ENCODE measurements at places on chromosomes 7 and 10.

- DNase-seq: no peak
Measured at GRCh38 chr10:102759497-102760210, 15.9 kb downstream of the WBP1L start.

- DNase-seq: no peak
Measured at GRCh38 chr7:113367041-113367586, 248.8 kb upstream of the SMIM30 start.

DNA sequence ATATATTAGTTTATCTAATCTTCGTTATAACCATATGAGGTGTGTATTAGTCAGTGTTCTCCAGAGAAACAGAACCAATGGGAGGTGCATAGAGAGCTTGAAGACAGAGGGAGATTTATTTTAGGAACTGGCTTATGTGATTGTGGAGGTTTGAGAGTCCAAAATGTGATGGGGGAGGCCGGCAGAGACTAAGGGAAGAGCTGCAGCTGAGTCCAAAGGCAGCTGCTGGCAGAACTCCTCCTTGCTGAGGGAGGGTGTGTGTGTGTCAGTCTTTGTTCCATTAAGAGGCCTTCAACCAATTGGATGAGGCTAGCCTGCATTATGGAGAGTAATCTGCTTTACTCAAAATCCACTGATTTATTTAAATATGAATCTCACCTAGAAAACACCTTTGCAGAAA is 165.1 kb downstream of the SH3PXD2A start:
- no peak for DNase-seq

DNA sequence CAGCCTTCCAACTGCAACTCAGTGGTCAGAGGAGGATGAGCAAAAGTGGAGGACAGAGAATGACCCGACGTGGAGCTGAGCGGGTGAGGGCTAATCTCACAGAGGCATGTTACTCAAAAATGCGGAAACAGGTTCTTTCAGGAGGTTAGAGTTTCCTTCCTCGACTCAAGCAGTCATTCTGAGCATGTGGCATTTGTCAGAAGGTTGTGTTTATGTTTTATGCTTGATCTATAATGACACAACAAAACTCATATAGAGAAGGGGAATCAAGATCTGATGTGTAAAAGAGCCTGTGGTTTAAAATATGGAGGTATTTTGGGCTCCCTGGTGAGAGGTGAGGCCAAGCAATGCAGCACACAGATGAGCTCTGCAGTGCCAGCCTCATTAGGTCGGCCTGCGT is 311.4 kb downstream of the ADARB2 start:
- no peak for DNase-seq

DNA sequence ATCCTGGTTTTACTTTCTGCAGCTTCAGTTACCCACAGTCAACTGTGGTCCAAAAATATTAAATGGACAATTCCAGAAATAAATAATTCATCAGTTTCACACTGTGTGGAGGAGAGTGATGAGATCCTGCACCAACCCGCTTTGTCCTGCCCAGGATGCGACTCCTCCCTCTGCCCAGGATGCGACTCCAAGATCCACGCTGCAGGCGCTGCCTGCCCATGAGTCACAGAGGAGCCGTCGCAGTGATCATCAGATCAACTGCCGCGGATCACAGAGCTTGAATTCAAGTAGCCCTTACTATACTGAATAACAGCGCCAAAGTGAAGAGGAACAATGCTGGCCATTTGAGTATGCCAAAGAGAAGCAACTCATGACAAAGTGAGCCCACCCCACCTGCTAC is 61.5 kb downstream of the GRB10 start:
- DNase-seq: no peak

GRCh38 chr7:128701062-128701785 is 29.1 kb downstream of the GARIN1A start:
- DNase-seq: no peak

GRCh38 chr10:98474628-98475027 is 27.9 kb upstream of the HPS1 start:
- no peak for DNase-seq

DNA sequence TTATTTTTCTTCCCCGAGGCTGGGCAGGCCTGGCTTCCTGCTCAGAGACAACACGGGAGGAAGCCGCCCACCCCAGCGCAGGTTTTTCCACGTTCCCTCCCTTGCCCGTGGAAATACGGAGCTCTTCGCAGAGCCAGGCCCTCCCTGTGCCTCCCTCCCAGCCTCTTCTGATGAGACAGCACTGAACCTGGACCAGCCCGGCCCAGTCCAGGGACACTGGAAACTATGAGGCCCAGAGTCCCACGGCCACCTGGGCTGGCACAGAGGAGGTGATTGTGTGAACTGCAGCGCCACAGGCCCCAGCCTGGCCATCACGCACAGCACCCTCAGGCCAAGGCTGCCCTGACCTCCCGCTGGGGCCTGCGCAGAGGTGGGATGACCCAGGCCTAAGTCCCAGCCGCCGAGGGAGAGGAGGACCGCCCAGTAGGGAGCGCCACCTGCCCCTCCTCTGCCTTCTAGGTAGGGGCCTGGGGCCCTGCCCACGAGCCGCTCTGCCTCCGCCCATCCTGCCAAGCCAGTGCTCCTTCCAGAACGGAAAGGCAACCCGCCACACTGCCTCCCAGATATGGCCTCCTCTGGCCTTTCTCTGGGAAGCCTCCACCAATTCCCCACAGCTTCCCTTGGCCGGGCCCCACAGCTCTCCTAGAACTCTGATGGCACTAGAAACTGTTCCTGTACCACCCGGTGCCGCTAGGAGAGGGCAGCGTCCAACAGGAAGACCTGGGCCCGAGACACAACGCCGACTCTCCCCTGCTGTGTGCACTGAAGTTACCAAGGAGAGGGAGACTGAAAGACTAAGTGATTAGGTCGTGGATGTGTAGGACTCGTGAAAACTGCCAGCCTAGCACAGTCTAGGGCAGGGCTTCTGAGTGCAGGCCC is 57.2 kb downstream of the PROSER2 start:
- DNase-seq: no peak

- no peak for DNase-seq
Measured at GRCh38 chr7:8212638-8213037, 49.3 kb downstream of the ICA1 start.

GRCh38 chr10:17007418-17007770 is 122.2 kb downstream of the CUBN start:
- no peak for DNase-seq

GRCh38 chr10:49601857-49602256 is 8.3 kb upstream of the SLC18A3 start:
- DNase-seq: no peak

GRCh38 chr10:115525141-115525540 is 432.0 kb downstream of the ATRNL1 start:
- DNase-seq: no peak

DNA sequence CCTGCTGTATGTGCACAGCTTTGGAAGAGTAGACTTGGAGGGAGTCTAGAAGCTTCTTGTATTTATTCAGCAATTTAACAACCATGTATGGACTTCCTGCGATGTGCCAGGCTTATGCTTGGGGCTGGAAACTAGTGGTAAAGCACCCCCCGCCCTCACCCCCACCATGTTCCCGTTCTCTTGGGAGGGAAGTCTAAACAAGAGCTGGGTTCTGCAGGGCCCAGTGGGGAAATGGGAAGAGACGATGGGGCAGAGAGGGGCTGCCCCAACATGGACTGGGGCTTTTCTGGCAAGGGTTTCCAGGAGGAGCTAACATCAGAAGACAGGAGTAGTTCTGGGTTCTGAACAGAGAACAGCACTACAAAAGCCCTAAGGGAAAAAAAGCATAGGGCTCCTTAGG is 8.0 kb downstream of the RASSF4 start:
- DNase-seq: no peak

DNA sequence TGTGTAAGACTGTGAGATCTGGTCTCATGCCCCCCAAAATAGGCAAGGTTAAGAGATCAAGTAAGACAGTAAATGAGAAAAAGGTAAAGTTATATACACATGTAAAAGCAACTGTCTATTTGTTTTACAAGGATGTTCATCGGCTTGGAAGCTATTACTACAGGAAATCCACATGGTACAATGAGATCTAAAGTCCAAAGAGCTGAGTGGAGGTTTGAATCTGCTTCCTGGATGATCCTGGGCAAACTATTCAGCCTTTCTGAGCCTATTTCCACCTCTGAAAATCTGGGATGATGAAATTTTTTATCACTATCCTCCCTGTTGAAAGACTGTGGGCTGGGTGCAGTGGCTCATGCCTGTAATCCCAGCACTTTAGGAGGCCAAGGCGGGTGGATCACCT is 123.0 kb downstream of the IDE start:
- DNase-seq: no peak

- no peak for DNase-seq
Measured at GRCh38 chr10:7585228-7585627, 81.5 kb downstream of the ITIH5 start.

GRCh38 chr7:29156907-29157452 is 10.6 kb upstream of the CPVL start:
- no peak for DNase-seq

DNA sequence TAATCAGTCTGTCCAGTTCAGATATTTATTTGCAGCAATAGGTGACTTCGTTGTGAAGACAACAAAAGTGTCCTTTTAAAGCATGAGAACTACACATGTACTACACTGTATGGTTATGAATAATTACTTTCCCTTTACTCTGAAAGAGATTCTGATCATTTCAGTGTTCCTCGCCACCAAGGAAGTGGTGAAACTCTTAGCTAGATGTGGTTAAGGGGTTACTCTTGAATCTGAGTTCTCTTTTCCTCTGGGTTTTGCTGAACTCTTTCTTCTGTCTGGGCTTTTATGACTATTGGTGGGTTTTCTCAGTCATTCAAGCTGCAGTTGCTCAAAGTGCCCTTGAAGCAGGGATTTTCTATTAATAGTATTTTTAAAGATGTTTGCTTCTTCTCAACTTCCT is 127.9 kb upstream of the SEM1 start:
- DNase-seq: no peak

- DNase-seq: no peak
Measured at GRCh38 chr7:106471021-106471420, 186.2 kb upstream of the NAMPT start.

DNA sequence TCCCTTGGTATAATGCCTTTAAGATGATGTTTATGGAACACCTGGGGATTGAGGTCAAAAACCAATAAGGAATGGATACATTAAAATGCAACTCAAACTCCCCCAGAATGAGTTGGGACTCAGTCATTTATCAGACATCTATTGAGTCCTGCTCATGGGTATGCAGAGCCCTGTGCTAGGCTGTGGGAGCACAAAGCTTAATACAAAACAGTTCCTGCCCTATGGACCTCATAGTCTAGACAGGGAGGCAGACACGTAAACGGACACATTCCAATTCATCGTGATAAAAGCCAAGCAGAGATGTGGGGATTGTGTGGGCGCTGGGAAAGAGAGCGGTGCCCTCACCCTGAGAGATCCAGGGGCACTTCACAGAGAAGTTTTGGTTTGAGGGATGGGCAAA is 181.7 kb downstream of the PTEN start:
- no peak for DNase-seq

- DNase-seq: peak; percentile 43
Measured at GRCh38 chr7:149883452-149883861, 9.7 kb downstream of the ATP6V0E2 start.

GRCh38 chr7:94687810-94688209 is 31.9 kb upstream of the SGCE start:
- no peak for DNase-seq

DNA sequence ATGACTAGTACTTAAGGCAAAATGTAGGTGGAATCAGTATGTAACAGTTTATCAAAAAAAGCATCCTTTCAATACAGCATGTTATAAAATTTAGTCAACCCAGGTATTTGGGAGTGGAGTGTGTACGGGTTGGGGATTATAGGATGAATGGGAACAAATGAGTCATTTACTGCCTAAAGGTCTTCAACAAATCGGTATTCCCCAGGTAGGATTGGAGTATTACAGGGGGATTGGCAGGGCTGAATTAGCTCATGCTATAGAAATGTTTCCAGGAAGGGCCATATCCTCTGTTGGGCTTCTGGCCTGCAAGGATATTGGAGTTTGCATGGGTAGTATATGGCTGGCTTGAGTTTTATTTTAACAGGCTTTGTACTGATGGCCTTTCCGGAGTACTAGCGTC is 723.7 kb downstream of the SORCS1 start:
- no peak for DNase-seq

DNA sequence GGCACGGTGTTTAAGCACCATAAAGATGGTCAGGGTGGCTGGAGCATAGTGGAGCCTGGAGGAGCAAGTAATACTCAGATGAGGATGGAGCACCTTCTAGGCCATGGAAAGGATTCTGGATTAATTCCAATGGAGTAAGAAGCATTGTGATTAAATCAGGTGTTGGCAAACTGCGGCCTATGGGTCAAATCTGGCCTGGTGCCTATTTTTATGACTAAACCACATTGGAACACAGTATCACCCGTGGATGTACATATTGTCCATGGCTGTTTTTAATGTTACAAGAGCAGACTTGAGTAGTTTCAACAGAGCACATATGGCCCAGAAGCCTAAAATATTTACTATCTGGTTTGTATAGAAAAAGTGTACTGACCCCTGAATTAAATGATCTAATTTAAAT is 49.9 kb upstream of the TMEM248 start:
- DNase-seq: no peak

DNA sequence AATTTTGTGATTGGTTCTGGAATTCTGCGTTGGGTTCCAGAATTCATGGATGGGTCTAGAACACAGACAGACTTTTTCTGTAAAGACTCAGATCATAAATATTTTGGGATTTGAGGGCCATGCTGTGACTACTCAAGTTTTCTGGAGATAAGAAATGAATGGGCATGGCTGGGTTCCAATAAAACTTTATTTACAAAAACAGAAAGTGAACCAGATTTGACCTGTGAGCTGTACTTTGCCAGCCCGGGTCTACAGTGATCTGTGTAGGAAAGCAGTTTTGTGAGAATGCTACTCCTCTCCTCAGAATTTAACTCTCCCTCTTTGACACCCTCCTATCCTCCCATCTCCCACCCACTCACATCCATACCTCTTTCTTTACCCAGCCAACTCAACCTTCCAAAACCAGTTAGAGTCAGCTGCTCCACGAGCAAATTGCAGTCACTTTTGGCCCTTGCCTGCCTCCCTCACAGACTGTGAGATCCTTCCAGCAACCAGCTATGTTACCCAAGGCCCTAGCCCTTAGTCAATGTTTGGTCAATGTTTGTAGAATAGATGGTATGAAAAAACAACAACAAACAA is 312.8 kb upstream of the ZMIZ1 start:
- DNase-seq: no peak

DNA sequence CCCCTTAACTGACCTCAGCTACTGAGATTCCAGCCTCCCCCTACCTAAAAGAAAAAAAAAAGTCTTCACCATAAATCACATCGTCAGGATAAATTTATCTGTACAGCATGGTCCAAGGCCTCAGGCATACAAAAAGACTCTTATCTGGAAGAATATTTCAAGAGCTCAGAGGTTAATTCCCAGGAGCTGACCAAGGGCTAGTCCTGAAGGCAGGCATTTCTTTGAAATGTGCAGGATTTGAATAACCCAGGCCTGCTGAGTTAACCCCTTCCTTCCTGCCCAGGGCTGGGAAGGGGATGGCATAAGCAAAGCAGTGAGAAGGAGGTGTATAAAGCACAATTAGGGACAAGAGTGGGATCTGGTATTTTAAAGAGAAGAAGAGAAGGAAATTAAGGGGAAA is 111.2 kb downstream of the RNLS start:
- DNase-seq: no peak

DNA sequence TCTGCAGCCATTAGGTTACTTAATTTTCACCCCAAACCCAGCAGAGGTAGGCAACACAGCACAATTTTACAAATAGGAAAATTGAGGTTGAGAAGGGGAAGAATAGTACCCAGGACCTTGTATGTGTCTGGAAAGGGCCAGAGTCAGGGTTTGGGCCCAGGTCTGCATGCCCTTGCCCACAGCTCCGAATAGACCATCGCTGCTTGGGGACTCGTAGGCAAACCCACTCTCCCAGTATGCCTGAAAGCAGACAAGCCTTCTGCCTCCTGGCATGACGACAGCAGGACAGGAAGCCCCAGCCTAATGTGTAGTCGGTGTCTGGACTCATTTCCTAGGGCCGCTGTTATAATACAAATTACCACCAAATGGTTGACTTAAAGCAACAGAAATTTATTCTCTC is 91.7 kb downstream of the GPR26 start:
- DNase-seq: no peak
